ENCODE measurements at places on chromosomes 5 and 9. TPM values are rescaled to one million over a fixed set of nuclear protein-coding genes. Genes with fewer than 3 reads are reported as not detected.

SPINK5 gene
- total RNA-seq = 4.2 TPM

DNA sequence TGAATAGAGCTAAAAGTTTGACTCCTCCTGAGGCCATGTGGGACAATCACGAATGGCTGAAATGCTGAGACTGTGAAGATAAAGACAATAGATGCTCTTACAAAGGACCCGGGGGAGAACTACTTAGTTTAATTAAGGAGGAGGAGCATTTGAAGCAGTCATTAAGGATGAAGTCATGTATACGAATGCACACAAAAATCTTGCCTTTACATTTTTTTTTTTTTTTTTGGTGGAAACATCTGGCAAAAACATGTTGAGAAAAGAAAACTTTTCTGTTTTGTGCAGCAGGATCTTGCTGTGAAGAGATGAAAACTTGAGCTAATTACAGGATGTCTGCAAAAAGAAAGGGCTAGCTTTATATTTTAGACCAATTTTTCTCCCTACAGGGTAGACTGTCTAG lies 42.3 kb upstream of the NR3C1 start:
- DNase-seq = no peak

DNA sequence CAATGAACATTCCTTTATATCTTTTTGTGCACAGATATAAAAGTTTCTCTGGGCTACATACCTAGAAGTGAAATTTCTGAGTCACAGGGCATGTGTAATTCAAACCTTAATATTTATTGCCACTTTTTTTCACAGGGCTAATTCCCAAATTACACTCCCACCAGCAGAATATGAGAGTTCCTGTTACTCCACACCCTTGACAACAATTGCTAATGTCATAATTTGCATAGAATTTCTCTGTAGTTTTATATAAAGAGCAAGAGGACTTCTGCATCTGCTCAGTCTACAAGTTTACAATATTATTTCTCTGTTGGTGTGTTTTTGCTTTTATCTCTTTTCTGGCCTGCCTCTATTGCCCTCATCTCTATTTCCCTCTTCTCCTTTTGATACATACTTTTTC lies 518.5 kb downstream of the ZNF608 start:
- no peak for DNase-seq

DNA sequence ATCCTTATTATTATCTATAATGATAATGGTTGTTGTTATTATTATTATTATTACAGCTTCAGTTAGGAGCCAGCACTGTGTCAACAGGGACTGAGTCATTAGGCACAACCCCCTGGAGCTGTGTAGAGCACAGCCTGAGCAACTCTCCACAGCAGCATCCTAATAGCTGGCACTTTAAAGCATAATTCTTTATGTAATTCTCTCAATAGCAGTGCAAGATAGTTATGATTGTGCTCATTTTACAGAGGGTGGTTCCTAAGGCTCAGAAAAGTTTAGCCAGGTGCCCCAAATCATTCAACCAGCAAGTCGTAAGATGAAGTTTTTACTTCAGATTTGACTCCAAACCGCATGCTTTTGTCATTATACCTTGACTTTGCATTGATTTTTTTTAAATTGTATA lies 390.3 kb downstream of the ANXA1 start:
- DNase-seq = no peak

DNA sequence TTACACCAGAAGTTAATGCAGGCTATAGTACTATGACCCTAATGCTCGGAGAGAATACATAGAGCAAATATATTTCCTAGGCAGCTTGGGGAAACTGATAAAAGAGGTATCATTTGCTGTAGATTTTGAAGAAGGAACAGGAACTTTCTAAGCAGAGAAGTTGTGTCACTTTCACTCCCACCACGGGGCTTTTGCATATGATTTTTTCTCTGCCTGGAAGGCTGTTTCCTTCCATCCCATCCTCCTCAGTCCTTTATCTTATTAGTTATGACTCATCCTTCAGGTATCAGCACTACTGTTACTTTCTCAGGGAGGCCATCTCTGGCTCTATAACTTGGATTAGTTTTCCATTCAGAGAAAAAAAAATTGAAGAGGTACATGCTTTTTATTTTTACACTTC lies 2006.1 kb upstream of the WWC1 start:
- DNase-seq = no peak

GRCh38 chr5:136666970-136667620 lies 301.8 kb upstream of the TRPC7 start:
- no peak for DNase-seq

Measured in Caco-2 (cell line).